ENCODE measurements at places on chromosomes 13 and 19.

- DNase-seq: no peak
Observed at GRCh38 chr19:6039566-6040225, 61.8 kb upstream of the RANBP3 start.

DNA sequence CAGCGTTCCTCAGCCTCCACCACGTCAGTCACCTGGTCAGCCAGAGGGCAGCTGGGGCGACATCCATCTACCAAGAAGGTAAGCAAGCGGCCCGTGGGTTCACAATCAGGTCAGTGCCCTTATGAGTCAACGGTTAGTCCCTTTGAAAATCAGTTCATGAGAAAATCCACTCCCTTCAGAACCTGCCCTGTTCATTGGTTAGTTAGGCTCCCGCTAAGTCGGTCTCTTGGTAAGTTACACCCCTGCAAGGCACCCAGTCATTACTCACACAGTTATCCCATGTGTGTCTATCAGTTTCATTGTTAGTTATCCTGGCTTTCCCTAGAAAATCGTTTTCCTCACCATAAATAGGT is 564 bp downstream of the SIGLECL1 start:
- DNase-seq: no peak

- DNase-seq: no peak
Observed at GRCh38 chr13:99722931-99723330, 221.7 kb downstream of the TM9SF2 start.

GRCh38 chr19:50564229-50565105 is 3.8 kb downstream of the LRRC4B start:
- DNase-seq: no peak

Data from IMR-90 (cell line).